Fibroblast of skin of right biceps (primary cell): ENCODE measurements at places on chromosomes 2 and 18.

GRCh38 chr2:172282944-172283343, 144.4 kb upstream of the ITGA6 start:
- DNase-seq = peak; percentile 96

GRCh38 chr18:79625195-79625923, 54.2 kb upstream of the CTDP1 start:
- no peak for DNase-seq

GRCh38 chr2:60472041-60472440, 81.4 kb downstream of the BCL11A start:
- no peak for DNase-seq

DNA sequence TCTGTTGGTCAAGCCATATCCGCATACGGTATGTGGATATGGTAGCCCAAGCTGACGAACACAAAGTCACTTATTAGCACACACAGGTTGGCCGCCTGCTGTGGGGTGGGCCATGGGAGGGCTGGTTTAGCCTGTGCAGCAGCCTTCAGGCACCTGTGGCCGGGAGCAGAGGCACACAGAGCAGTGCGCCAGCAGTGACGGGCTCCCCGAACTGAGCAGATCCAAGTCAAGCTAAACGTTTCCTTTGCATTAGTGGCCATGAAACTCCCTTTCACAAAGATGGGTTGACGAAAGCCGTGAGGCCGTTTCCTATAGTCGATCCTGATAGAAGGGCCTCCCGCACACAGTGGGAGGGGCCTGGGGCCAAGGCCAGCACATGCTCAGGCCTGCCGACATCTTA, 72.1 kb downstream of the TSHZ1 start:
- DNase-seq = no peak

DNA sequence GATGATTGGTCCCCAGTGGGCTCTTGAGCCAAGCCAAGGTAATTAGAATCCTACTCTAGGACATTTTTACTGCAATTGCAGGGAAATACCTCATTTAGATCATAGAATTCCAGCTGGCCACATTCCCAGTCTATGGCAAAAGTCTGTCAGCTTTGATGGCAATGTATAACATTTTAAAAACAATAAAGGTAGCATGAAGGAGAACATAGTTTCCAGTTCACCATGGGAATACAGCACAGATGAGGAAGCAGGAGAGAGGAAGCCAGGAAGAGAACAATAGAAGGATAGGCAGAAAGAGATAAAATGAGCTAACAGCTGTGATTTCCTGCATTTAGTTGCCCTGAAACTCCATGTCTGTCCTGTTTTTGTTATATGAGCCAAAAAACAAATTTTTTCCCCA, 897.3 kb upstream of the DDX18 start:
- no peak for DNase-seq

- DNase-seq = peak; percentile 86
Observed at GRCh38 chr2:146579147-146579930, 1265.5 kb upstream of the ACVR2A start.
